ENCODE measurements at places on chromosomes 11 and 22.

DNA sequence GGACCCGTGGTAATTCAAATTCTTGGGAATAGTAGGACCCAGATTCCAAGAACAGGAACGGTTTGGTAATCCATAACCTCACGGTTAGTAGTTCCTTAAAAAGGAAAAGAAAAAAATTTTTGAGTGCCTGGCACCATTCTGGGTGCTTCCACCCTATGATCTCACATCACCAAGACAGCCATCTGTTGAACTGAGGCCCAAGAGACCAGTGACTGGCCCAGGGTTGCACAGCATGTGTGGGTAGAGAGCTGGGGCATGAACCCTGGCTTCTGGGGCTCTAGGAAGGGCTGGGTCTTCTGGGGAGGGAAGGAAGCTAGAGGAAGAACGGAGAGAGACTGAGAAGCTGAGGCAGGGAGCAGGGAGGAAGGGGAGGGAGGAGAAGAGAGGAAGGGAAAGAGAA is 4.7 kb upstream of the SPI1 start:
- no peak for DNase-seq

- peak; percentile 82 for DNase-seq
Observed at GRCh38 chr11:67071420-67072284, 15.0 kb downstream of the RHOD start.

- DNase-seq, result no peak
Observed at GRCh38 chr11:45960387-45961095, 38.1 kb downstream of the LARGE2 start.

- no peak for DNase-seq
Observed at GRCh38 chr11:10930224-10930971, 72.5 kb upstream of the ZBED5 start.

GRCh38 chr11:126899961-126900748 is 100.4 kb downstream of the KIRREL3 start:
- no peak for DNase-seq

DNA sequence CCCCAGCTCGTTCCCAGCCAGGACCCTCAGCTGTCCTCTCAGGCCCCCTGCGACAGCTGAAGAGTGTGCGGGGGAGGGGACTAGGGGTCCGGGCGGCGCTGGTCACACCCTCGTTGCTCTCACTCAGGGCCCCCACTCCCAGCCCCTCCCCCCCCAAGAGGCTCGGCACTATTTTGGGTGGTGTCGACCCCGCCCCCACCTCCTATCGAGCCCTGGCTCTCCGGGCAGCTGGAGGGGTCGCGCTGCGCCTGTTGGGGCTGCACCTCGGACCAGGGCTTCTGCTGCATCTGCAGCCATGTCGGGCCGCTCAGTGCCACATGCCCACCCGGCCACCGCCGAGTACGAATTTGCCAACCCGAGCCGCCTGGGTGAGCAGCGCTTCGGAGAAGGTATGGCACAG is at the start of gene HSPB2:
HSPB2 (plus strand) TSS at position 200 of the 400 bp plus-strand sequence; CDS start at position 296, 96 bp downstream.
- DNase-seq, result peak; percentile 15

- no peak for DNase-seq
Observed at GRCh38 chr11:17353821-17354600, 2.4 kb downstream of the NCR3LG1 start.

DNA sequence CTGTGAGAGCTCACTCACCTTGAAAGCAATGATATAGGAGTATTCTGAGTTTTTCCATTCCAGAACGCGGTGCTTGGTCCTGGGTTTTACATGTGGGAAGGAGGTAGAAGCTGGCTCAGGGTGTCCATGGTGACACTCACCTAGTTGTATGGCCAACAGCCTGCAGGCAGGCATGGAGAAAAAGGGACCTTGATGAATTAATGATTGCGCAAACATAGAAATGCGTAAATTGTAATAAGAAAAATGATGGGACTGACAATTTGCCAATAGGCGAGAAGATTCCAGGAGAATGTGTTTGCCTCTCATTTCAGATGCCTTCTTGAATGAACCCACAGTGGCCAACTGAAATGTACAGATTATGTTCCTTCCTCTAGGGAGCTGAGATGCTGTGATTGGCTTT is 53.4 kb upstream of the MYO18B start:
- DNase-seq, result no peak

DNA sequence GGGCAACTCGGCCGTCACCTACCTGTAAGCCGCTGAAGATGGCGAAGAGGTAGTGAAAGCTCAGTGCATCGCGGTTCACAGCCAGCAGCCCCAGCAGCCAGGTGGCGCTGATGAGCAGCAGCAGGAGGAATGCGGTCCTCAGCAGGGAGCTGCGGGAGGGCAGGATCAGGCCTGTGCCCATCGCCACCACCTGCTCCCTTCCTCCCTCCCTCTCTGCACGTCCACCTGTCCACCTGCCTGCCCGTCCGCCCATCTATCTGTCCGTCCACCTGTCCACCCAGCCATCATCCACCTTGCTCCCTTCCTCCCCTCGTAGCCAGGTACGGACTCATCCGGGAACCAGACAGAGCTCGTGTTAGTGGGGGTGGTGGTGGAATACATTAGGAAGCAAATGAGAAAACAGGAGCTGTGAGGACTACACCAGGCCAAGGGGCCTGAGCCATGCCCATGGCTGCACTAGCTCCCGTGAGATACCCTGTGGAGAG is 32.2 kb downstream of the TRMU start:
- peak; percentile 79 for DNase-seq

All from nephron progenitor cell (in vitro differentiated cells).